ENCODE measurements at places on chromosomes 16 and 17. TPM values are rescaled to one million over a fixed set of nuclear protein-coding genes. Genes with fewer than 3 reads are reported as not detected.
A peak's percentile ranks its signal among the peaks of the same experiment; 100 is the strongest.

Gene CYGB
- total RNA-seq, result not detected

GRCh38 chr17:28698253-28698941 is 13.3 kb downstream of the PROCA1 start:
- no peaks in the 10 kb centered on the region for H3K27me3 ChIP-seq
- peaks cover 77% of the 10 kb centered on the region for H3K36me3 ChIP-seq
- no peak overlapping the region for H3K4me3 ChIP-seq

DNA sequence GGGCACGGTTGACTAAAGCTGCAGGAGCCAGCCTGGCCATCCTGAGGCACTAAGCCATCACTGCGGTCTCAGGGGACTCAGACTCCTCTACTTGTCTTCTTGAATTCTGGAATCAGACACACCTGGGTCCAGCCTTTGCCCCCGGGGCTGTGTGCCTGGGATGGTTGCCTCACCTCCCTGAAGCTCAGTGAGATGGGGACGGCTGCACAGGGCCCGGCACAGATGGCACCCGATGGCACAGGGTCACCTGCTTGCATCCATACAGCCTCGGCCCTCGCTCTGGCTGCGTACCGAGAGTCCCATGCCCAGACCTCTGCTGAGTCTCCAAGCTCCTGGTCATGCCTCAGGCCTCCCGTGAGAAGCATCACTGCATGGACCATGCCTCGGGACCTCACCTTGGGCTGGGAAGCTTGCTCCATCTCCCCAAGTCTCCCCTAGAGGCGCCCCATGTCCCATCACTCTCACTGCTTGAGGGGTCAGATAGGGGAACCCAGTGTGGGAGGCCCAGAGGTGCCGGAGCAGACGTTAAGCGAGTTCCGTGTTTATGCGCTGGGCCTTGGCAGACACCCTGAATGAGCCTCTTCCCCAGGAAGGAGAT is 316.3 kb downstream of the SEC14L1 start:
- peak overlapping the region; percentile 97 for H3K4me3 ChIP-seq
- H3K27ac ChIP-seq, result peak overlapping the region; percentile 96
- DNase-seq, result peak; percentile 81
- H3K36me3 ChIP-seq, result peaks cover 64% of the 10 kb centered on the region
- H3K4me1 ChIP-seq, result peaks cover 62% of the 10 kb centered on the region

Gene PLXDC1
- total RNA-seq, result 0.43 TPM

- no peak for DNase-seq
- H3K27me3 ChIP-seq, result no peaks in the 10 kb centered on the region
- no peak overlapping the region for H3K4me3 ChIP-seq
Observed at GRCh38 chr16:86432691-86433090, 77.6 kb upstream of the FOXF1 start.

Gene CTRB1
- total RNA-seq, result not detected

GRCh38 chr17:17134957-17135333 is 71.2 kb downstream of the PLD6 start:
- H3K4me1 ChIP-seq, result no peaks in the 10 kb centered on the region
- no peak overlapping the region for H3K27ac ChIP-seq
- DNase-seq, result no peak
- H3K36me3 ChIP-seq, result peaks cover 15% of the 10 kb centered on the region

- DNase-seq, result no peak
- no peaks in the 10 kb centered on the region for H3K36me3 ChIP-seq
- no peak overlapping the region for H3K27ac ChIP-seq
- H3K27me3 ChIP-seq, result no peaks in the 10 kb centered on the region
- H3K4me1 ChIP-seq, result peaks cover 22% of the 10 kb centered on the region
Observed at GRCh38 chr16:79186196-79186595, 414.3 kb downstream of the MAF start.

Gene LITAFD
- total RNA-seq, result not detected

DNA sequence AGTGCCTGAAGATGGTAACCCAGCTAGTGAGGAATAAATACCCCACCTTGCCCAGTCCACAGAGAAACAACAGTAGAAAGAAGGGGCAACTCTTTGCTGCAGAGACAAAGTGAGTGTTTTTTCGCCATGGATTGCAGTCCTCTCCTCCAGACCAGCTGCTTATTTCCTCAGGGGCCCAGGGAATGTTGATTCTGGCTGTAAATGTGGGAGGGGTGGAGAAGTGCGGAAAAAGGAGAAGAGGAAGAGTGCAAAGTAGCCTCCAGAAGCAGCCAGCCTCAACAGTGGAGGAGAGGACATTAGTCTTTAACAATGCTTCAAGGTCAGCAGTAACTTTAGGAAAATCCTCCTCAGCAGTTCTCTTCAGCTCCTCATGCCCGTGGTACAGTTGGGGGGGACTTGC is 8.1 kb upstream of the PHLPP2 start:
- H3K36me3 ChIP-seq, result peaks cover 44% of the 10 kb centered on the region
- no peak overlapping the region for H3K4me3 ChIP-seq
- no peak for DNase-seq
- H3K27ac ChIP-seq, result no peak overlapping the region
- peaks cover 4% of the 10 kb centered on the region for H3K4me1 ChIP-seq

- no peaks in the 10 kb centered on the region for H3K27me3 ChIP-seq
- H3K4me3 ChIP-seq, result no peak overlapping the region
- H3K36me3 ChIP-seq, result no peaks in the 10 kb centered on the region
- no peak overlapping the region for H3K27ac ChIP-seq
Observed at GRCh38 chr16:1197237-1197866, 27.7 kb downstream of the TPSG1 start.

Gene SCNN1G
- total RNA-seq, result not detected

DNA sequence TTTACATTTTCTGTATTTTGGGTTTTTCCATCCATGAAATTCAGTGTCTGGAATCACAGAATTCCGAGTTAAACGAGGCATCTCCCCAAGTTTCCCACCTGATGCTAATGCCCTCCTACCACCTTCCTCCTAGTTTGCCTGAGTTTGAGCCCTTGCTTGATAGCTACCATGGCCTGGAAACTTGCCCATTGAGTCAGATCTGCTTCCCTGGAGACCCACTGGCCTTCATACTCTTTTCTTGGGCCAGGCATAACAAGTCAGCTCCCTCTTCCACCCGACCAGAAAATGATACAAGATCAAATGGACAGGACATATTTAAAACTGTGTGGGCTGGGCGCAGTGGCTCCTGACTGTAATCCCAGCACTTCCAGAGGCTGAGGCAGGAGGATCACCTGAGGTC is 10.2 kb downstream of the SETD1A start:
- H3K4me3 ChIP-seq, result no peak overlapping the region
- no peak overlapping the region for H3K27ac ChIP-seq
- H3K27me3 ChIP-seq, result no peaks in the 10 kb centered on the region
- peaks cover 2% of the 10 kb centered on the region for H3K4me1 ChIP-seq
- no peak for DNase-seq
- peaks cover 67% of the 10 kb centered on the region for H3K36me3 ChIP-seq

- H3K36me3 ChIP-seq, result peaks cover 3% of the 10 kb centered on the region
- H3K27ac ChIP-seq, result no peak overlapping the region
- H3K4me1 ChIP-seq, result peaks cover 20% of the 10 kb centered on the region
- DNase-seq, result no peak
- no peaks in the 10 kb centered on the region for H3K27me3 ChIP-seq
Observed at GRCh38 chr17:28178800-28179199, 136.3 kb downstream of the NLK start.

Gene SSTR5
- not detected for total RNA-seq

GRCh38 chr16:69190046-69190588 is 3.2 kb downstream of the SNTB2 start:
- peak overlapping the region; percentile 20 for H3K4me3 ChIP-seq
- peaks cover 17% of the 10 kb centered on the region for H3K36me3 ChIP-seq
- H3K27me3 ChIP-seq, result no peaks in the 10 kb centered on the region

GRCh38 chr16:4369007-4369733 is 2.5 kb upstream of the VASN start:
- peaks cover 5% of the 10 kb centered on the region for H3K36me3 ChIP-seq
- no peaks in the 10 kb centered on the region for H3K27me3 ChIP-seq
- no peaks in the 10 kb centered on the region for H3K4me1 ChIP-seq
- DNase-seq, result no peak
- no peak overlapping the region for H3K27ac ChIP-seq
- H3K4me3 ChIP-seq, result no peak overlapping the region

GRCh38 chr17:32926183-32926582 is 1.8 kb upstream of the TMEM98 start:
- H3K27me3 ChIP-seq, result peaks cover 29% of the 10 kb centered on the region
- H3K4me1 ChIP-seq, result no peaks in the 10 kb centered on the region
- no peak overlapping the region for H3K27ac ChIP-seq
- H3K36me3 ChIP-seq, result no peaks in the 10 kb centered on the region
- H3K4me3 ChIP-seq, result no peak overlapping the region

Gene SRRM2
- total RNA-seq, result 680 TPM

DNA sequence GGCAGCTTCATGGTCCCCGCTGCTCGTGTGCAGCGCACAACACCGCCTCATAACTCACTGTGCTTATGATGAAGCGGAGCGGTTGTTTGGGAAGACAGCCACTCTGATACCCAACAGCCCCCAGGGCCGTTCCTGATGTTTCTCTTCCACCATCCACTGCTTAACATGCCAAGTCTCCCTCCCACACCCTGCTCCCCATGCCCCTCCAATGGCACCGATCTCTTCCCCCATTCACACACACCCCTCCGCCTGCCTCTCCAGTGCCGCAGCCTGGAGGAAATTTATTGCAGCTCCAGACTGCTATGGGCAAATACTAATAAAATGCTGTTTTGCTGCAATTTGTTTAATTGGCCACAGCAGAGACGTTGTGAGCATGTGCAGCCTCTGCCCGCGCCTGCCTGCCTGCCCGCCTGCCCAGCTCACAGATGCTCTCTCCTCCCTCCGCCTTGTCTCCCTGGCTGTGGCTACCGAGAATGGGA is 80.3 kb upstream of the LHX1 start:
- no peak overlapping the region for H3K27ac ChIP-seq
- H3K4me3 ChIP-seq, result no peak overlapping the region
- DNase-seq, result no peak
- no peaks in the 10 kb centered on the region for H3K36me3 ChIP-seq

DNA sequence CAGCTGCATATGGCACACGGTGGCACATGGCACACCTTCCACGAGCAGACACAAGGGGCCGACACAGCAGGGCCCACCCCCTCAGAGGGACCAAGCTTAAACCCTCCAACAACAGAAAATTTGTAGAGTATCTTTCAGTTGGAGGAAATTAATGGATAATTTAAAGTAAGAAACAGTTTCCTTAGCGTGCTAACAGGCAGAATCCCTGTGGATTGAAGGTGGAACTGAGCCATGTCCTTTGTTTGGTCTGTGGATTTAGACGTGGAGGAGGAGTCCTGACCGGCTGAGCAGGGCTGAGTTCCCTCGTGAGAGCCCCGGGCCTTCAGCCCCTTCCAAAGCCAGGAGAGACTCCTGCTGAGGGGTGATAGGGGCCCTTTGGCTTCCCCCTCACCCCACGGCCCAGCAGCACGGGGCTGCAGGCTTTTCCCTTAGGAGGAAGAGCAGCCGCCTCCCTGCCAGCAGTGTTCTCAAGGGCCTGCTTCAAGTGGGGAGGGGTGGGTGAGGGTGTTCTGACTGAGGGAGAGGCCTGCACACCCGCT is 1.4 kb upstream of the CYB561 start:
- peak overlapping the region; percentile 52 for H3K4me3 ChIP-seq
- DNase-seq, result no peak
- no peak overlapping the region for H3K27ac ChIP-seq
- H3K4me1 ChIP-seq, result peaks cover 21% of the 10 kb centered on the region

GRCh38 chr17:17812211-17813054 is 24.4 kb downstream of the SREBF1 start:
- H3K4me3 ChIP-seq, result no peak overlapping the region
- H3K27ac ChIP-seq, result no peak overlapping the region

DNA sequence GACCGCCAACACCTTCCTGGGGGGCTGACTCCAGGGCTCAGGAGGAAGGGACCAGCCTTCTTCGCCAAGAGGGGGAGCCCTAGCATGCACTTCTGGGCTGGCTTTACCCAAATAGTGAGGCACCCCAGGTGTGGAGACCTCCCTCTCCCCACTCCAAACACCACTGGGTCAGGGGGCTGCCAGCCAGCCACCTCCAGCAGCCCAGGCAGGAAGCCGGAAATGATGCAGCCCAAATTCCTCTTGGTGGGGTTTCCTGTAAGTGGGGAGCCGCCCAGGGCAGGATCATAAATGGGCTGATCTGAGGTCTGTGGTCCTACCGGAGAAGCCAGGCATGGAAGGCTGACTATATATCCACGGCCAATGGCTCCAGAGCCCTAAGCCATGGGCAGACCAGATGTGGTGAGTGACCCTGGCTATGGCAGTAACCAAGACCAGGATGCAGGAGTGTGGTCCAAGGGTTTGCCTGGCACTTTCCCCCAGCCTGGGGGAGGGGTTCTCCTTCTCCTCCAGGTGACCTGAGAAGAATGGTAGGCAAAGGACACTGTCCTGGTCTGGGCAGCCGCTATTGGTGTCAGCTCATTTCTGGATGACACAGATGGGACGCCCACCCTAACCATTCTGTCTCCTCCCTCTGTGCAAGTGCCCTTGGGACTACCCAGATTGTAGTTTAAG is 4.2 kb downstream of the GIT1 start:
- H3K27me3 ChIP-seq, result no peaks in the 10 kb centered on the region
- H3K4me3 ChIP-seq, result peak overlapping the region; percentile 51
- peaks cover 21% of the 10 kb centered on the region for H3K36me3 ChIP-seq
